Hindlimb muscle (tissue), 1 donor: ENCODE measurements at places on chromosomes 6 and 20. TPM values are rescaled to one million over a fixed set of nuclear protein-coding genes. Genes with fewer than 3 reads are reported as not detected.

The BTBD3 gene
- 38.6 TPM for polyA plus RNA-seq

The TFAP2D gene
- not detected for polyA plus RNA-seq

- DNase-seq: peak; percentile 62
These were observed 83.0 kb downstream of the TMEM242 start for GRCh38 chr6:157240059-157240959.

- DNase-seq: no peak
These were observed 179.3 kb downstream of the TBXT start for GRCh38 chr6:165988302-165988756.

DNA sequence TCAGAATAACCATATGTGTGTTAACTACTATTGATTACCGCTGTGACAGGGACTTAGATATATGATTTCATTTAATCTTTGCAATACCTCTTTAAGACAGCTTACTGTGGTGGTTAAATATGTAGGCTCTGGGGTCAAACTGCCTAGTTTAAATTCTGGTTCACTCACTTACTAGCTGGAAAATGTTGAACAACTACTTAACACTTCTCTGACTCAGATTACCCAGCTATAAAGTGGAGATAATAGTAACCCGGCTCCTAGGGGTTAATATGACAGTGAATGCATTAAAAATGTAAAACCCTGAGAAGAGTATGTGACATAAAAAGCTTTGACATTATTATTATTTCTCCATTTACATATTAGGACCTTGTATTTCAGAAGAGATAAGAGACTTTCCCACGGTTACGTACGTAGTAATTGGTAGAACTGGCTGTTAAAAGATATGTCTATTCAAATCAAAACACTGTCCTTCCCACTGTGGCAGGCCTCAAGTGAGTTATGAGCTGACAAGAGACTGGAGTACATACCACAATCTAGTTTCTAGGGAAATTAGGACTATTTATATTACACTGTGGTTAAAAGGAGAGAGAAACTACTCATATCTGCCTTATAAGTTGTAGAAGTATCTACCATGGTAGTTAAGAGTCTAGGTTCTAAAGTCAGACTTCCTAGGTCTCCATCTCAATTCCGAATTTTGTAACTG lies 4.4 kb upstream of the PLCB1 start:
- no peak for DNase-seq

DNA sequence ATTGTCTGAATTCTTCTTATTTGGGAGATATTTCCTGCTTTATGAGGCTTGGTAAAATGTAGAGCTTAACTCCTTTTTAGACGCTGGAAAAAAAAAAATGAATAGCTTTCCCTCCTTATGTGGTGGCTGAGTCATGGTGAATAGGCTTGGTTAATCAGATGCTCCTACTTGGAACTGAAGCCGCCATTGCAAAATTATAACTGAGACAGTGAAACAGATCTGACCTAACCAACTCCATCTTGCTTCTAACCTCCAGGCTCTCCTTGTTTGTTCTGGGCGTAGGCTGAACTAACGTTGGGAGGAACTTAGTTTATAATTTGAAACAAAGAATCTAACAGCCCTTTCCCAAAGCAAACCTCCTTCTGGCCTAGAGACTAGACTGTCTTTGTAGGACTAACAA lies 43.2 kb upstream of the PLCB4 start:
- DNase-seq: no peak

DNA sequence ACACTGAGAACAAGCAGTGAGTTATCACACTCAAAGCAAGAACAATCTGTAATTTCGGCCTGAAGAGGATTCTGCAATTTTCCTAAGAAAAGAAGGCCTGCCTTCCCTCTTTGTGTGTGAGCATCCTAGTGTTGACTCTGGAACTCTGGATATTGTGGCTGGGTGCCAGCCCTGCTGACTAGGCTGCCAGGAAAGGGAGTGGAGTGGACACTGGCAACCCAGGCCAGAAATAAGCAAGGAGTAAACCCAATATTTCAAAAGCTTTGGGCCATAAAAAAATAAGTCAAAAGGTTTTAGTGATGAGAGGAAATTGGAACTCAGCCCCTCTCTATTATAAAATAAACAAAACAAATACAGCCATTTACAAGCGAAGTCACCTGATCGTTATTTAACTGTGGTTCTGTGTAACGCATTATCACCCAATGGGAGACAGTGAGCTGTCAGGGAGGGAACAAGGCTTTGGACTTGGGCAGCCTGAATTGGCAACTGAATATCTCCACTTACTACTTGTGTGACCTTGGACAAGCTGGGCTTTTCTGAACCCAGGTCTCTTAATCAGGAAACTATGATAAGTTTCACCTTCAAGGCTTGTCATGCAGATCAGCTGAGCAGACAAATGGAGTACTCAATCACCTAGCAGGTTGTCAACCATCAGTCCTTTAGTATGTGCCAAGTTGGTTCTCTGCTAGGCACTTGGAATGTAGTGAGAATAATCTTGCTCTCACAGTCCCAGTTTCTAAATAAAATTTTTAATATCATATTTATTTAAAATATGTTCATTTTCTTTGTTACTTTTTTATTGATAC lies 196.2 kb downstream of the PAX1 start:
- peak; percentile 34 for DNase-seq
